ENCODE measurements at places on chromosomes 6 and 20.
A peak's percentile ranks its signal among the peaks of the same experiment; 100 is the strongest.

DNA sequence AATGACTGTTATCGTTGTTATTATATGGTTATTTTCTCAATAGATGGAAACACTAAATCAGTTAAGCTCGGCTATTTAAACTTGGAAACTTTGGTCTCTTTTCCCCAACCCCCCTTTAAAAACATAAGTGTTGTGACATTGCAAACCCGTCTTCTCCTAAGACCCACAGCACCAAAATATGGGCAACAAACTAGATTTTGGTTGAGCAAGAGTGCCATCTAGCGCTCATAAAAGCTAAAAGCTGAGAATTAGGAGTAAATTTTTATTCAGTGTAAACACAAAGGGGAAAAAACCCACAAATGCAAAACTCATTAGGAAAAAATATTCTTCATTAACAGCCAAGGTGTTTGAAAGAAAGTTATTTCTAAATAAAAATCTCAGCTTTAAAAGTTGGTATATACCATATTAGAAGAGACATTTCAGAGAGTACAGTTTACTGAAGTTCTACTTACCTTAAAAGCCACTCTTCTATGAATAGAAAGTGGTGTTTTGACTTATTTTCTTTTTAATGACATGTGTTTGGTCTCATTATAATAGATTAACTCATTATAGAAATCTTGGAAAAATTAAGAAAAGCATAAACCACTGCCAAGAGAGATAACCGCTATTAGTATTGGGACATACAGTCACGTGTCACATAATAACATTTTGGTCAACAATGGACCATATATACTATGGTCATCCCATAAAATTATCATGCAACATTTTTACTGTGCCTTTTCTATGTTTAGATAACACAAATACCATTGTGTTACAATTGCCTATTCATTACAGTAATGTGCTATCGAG is 21.1 kb downstream of the SESN1 start:
- DNase-seq = peak; percentile 40

- no peak for DNase-seq
These were observed 1.6 kb upstream of the C6orf47 start for GRCh38 chr6:31662124-31662723.

GRCh38 chr6:158963020-158963808 is 36.8 kb downstream of the RSPH3 start:
- no peak for DNase-seq

GRCh38 chr6:4790158-4790899 is 14.1 kb downstream of the CDYL start:
- no peak for DNase-seq

DNA sequence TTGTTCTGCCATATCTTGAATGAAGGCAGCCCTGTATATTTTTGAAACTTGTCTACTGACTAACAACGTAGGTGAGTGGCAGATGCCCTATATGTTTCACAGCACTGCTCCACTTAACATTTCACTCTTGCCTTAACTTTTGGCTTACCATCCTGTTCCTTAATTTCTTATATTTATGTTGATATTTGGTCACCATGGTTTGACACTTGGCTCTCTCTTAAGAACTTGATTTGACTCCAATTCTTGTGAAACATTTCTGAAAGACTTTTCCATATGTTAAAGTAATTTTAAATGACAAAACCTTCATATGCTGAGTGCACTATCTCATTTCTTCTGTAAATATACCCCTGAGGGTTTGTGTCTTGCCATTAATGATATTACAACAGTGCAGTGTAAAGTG is 434.3 kb upstream of the IMPG1 start:
- DNase-seq = no peak

GRCh38 chr6:133463790-133464189 is 222.6 kb downstream of the EYA4 start:
- DNase-seq = no peak

- no peak for DNase-seq
These were observed 37.7 kb downstream of the PMEPA1 start for GRCh38 chr20:57672164-57672563.

GRCh38 chr6:161235776-161236633 is 37.9 kb downstream of the AGPAT4 start:
- no peak for DNase-seq

- DNase-seq = no peak
These were observed 809.3 kb downstream of the HACE1 start for GRCh38 chr6:104050455-104050854.

DNA sequence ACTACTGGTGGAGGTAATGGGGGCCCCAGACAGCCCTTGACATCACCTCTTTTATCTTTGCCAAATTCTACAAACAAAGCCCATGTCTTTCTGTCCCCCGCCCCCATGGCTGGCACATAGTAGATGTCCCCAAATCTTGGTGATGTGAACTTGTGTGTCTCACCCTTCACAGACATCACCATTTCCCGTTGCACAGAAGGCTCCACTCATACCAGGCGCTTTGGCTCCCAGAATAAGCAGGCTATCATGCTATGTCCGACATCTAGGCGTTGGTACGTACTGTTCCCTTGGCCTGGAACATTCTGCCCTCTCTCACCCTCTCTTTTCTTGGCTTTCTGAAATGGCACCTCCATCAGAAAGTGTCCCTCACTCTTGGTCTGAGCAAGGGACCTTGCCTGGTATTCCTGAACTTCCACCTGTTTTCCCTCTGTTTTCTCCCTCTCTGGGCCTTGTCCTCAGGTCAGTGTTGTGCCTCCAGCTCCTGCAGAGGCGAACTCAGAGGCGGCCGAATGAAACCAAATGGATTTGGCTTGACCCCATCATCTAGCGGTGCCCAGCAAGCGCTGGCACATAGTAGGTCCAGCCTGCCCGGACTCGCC is 968 bp upstream of the CCN5 start:
- DNase-seq = no peak

DNA sequence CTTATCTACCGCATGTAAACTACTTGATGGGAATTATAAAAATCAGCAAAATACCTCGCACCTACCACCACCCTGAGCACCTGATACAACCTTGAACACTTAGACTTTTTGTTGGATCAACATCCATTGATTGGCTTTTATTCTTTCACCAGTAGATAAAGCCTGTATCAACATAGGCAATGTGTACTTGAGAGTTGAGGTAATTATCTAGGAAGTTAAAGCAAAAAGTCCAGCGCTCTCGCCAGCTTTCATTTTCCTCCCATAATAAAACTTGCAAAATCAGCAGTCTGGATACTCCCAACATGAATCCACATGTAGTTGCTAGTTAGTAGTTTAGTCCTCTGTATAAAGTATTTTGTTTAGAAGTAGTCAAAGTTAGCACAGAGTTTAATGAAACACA is 132.0 kb upstream of the PRDM1 start:
- DNase-seq = no peak

- no peak for DNase-seq
These were observed 241.9 kb upstream of the RAB32 start for GRCh38 chr6:146301764-146302163.

- no peak for DNase-seq
These were observed 360.2 kb downstream of the PREX1 start for GRCh38 chr20:48467622-48468021.

- no peak for DNase-seq
These were observed 37.3 kb downstream of the DST start for GRCh38 chr6:56605435-56605834.

- DNase-seq = no peak
These were observed 456.4 kb downstream of the COL12A1 start for GRCh38 chr6:74749211-74750147.

GRCh38 chr6:150670311-150670710 is 70.6 kb downstream of the PLEKHG1 start:
- no peak for DNase-seq

- no peak for DNase-seq
These were observed 1.3 kb downstream of the C6orf141 start for GRCh38 chr6:49551866-49552129.

GRCh38 chr6:159693894-159694545 is 979 bp upstream of the SOD2 start:
- no peak for DNase-seq

GRCh38 chr20:57399587-57400155 is 8.5 kb downstream of the RBM38 start:
- DNase-seq = no peak

DNA sequence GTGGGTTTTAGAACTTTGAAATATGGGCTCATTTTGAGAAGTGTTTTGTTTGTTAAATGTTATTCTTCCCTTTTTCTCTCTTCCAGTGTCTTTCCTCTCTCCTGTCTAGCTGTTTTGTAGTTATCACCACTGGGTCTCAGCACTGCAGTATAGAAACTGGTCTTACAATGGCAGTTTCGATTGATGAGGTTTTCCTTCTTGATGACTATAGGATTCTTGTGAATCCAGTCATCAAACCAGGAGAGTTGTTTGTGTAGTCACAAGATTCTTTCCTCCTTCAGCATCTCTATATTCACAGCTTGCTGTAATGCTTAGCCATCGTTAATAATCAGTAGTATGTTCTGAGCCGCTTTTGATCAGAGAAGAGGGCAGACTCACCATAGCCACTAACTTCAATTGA is 172.3 kb downstream of the OGFRL1 start:
- DNase-seq = no peak

GRCh38 chr20:3786126-3786484 is 435 bp downstream of the CENPB start:
- peak; percentile 35 for DNase-seq

- DNase-seq = no peak
These were observed 258.3 kb downstream of the NFATC2 start for GRCh38 chr20:51284176-51284575.

DNA sequence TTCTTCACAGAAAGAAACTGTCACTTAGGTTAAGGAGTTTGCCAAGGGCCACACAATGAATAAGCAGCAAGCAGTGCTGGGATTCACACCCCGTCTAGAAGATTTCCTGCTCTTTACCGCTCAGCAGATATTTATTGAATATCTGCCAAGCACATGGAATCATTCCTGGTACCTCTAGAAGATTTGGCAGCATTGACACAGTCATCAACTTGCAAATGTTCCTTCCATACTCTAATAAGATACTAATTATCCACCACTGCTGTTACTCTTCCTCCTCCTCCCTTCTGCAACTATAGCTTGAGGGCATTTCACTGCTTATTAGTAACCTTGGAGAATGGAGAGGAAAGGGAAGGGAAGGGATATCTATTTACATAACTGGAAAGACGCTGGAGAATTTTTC is 13.0 kb downstream of the MOXD1 start:
- DNase-seq = no peak

GRCh38 chr6:51541847-51542246 is 545.6 kb downstream of the PKHD1 start:
- DNase-seq = no peak

GRCh38 chr6:64012351-64013001 is 376.9 kb downstream of the PHF3 start:
- peak; percentile 57 for DNase-seq

DNA sequence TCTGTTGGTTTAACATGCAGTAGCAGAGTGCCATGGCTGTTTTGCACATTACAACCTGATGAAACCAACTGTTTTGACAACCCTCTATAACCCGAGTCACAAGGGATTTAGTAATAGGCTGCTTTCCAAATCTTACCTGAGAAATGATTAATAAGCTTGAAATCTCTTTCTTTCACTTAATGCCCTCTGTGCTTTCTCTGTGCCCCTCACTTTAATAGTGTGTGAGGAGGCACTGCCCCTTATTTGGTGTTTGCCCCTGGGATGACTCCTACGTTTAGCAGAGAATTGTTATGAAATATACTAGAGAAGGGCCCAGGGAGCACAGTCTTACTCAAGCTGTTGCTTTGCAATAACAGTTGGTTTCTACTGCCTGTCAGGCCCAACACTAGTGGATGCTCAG is 31.0 kb upstream of the PTCHD4 start:
- no peak for DNase-seq

- no peak for DNase-seq
These were observed 4.5 kb downstream of the HIVEP2 start for GRCh38 chr6:142940487-142940886.

DNA sequence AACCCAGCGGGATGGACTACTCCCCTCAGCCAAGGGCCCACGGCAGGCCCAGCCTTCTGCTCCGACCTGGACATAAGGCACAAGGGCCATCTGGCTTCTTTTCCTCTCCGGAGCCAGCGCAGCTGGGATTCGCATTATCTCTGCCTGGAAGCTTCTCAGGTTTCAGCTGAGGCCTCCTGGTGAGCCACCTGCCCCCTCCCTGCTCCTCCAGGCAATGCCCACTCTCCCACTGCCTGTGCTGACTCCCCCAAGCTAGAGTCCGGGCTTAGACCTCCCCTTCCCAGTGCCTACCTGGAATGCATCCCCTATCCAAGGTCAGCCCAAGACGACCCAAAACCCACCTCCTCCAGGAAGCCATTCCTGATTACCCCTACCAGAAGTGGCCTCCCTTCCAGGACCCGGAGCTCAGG is 60.7 kb downstream of the EZR start:
- DNase-seq = peak; percentile 56

- no peak for DNase-seq
These were observed at the start of gene PHACTR1 for GRCh38 chr6:12716298-12716916. TSS of gene PHACTR1 (plus strand) at chr6:12716767.

DNA sequence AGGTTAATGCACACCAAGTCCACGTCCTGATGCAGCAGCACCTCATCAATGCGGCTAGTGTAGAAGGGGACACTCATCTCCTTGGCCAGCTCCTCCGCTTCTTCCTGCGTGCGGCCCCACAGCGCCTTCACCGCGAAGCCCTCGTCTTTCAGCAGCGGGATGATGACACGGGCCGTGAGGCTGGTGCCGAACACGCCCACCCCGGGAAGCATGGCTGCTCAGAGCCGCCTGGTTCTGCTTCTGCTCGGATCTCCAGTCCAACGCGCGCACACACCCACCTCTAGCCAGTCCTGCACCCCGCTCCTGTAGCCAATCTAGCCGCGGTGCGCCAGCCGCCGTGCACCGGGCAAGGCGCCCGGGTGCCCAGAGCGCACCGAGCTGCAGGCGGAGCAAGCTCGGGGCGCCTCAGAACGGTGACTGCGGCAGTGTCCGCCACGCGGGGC is 700 bp downstream of the GFOD1 start:
- DNase-seq = peak; percentile 60

DNA sequence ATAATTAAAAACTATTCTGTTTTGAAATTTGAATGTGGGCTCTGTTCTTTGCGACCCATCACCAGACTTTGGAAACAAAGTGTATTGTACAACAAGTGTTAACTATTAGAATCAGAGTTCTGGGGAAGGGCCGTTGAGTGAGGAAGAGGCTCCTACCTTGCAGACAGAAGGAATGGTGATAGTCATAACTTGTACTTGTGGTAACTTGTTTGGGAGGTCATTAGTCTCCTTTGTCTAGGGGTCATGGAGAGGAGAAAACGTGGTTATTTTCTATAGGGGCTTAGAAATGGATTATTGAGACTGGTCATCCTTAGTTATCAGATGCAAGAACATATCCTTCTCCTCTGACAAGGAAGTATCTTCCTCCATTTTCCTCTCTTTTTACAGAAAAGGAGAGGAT is 174.8 kb downstream of the BMP2 start:
- no peak for DNase-seq

- DNase-seq = no peak
These were observed 303.6 kb downstream of the HTR1B start for GRCh38 chr6:77159730-77160129.

DNA sequence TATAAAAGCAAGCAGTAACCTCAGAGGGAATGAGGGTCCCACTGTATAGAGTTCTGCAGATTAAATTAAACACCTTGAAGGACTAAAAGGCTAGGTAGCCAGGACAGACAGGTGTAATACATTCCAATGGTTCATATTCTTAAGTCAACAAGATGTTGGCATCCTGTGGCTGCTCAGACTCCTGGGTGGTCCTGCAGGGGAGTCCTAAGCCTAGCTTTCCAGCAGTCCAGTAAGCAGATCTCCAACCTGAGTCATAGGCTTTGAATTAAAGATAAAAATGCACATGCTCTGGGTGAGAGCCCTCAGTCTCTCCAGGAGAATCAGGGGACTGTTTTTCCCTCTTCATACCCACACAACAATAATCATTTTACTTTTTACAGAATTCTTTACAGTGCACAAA is 307.3 kb upstream of the SUPT3H start:
- DNase-seq = no peak
